ENCODE measurements at places on chromosomes 5 and 9.
A peak's percentile ranks its signal among the peaks of the same experiment; 100 is the strongest.

DNA sequence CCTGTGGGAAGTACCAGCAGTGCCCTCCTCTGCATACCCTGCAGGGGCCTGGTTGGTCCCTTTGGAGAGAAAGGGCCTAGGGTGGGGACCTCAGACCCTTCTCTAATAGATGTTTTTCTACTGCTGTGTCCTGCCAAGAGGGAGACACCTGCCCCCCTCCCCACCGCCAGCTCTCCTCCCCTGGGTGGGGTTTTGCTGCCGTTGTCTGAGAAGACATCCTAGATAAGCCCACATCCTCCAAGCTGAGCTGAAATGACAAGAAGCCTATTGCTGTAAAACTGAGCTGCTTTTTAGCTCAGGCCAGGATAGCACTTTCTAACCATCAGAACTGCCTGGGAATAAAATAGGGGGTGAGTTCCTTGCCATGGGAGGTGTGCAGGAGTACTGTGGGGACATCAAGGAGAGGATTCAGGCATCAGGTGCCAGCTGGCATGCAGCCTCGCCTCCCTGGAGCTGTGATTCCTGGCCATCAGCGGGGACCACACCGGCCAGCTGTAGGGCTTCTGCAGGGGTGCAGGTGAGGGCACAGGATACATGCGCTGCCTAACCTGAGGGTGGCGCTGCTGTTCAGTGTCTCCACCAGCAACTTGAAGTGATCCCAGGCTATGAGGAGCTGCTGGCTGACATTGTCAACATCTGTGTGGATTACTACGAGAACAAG lies 37.9 kb downstream of the CYFIP2 start:
- peak; percentile 33 for DNase-seq

GRCh38 chr9:101925498-101925897 lies 187.1 kb upstream of the GRIN3A start:
- DNase-seq: no peak

- DNase-seq: no peak
These were observed 45.1 kb upstream of the SUB1 start for GRCh38 chr5:32539981-32540845.

- DNase-seq: no peak
These were observed 72.8 kb downstream of the SLC1A1 start for GRCh38 chr9:4563105-4563504.

DNA sequence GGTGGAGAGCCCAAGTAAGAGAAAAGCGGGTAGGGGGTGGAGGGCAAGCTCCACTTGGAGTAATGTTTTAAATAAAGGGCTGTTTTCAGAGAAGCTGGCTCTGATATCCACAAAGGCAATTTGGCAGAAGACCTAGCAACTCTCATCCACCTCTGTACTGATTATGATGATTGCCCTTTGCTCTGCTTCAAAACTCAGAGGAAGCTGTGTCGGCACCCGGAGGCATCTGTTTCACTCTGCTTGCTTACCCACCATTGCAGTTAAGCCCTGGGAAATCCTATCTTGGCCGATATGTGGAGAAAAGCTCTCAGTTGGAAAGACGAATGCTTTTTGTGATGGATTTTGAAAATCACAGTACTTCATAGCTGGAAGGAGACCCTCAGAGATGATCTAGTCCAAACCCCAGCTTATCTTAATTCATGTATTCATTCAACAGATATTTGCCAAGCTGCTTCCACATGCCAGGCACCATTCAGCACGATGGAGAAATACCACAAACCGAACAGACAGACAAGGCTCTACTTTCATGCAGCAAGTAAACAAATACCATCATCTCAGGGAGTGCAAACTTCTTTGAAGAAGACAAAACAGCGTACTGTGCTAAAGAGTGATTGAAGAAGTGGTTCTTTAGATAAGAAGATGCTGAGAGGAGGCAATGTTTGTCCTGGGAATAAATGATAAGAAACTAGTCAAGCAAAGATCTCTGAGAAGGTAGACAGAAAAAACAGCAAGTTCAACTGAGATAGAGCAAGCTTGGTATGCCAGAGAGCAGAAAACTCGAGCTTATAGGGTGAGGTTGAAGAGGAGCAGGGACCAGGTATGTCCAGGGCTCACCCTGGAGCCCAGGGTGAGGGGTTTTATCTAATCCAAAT lies 140.4 kb upstream of the SPDL1 start:
- no peak for DNase-seq

- DNase-seq: no peak
These were observed 173.5 kb upstream of the ZNF608 start for GRCh38 chr5:124919747-124920525.

DNA sequence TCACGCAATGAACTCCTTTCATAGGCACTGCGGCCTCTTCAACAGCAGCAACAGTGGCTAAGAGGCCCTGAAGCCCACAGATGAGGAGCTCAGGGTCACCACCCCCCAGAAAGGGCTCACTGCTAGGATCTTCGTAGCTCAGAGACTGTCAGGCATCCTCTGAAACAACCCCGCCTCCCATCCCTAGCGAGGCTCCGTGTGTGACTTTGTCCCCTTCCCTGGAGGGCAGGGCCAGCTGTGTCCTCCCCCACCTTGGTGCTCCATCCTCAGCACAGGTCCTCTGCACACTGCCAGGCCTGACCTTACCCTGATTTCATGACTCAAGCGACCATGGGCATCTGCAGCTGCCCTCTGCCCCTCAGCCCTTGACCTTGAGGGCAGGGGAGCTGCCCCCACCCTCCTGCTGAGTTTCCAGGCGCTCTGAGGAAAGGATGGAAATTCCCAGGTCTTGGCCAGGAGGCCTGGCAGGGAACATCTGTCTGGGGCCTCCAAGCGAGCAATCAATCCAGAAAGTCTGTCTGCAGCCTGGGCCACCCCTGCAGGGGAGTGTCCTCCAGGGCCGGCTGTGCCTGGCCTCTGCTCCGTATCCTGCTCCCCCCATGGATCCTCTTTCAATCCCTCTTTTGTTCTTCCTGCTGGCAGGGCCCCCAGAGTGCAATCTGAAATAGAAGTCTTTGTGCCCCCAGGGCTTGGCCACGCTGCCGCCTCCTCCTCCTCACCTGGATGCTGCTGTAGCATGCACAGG lies 6.8 kb upstream of the IRX4 start:
- DNase-seq: no peak

- no peak for DNase-seq
These were observed 74.2 kb upstream of the ADCY2 start for GRCh38 chr5:7321724-7322123.

GRCh38 chr5:93278896-93279295 lies 302.1 kb downstream of the NR2F1-AS1 start:
- DNase-seq: no peak

- DNase-seq: no peak
These were observed 1587.7 kb upstream of the ACO1 start for GRCh38 chr9:30796764-30797163.

DNA sequence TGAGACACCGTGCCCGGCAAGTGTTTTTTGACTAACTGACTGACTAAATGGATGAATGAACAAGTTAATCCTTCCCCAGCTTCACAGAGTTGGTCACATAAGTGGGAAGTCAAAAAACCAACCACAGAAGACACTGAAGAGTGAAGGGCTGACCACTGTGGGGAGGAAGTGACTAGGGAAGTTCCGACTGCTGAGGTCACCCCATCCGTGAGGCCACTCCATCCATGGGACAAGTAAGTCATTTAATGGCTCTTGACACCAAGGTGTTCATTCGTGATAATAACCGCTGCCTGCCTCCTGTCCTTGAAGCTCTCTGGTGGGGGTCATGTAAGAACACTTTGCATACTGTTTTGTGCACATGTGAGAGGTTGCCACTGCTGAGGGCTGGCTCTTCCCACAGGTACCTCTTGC lies 22.2 kb upstream of the CXCL14 start:
- DNase-seq: no peak

- DNase-seq: no peak
These were observed 24.8 kb upstream of the ALDH1A1 start for GRCh38 chr9:72977670-72978069.

DNA sequence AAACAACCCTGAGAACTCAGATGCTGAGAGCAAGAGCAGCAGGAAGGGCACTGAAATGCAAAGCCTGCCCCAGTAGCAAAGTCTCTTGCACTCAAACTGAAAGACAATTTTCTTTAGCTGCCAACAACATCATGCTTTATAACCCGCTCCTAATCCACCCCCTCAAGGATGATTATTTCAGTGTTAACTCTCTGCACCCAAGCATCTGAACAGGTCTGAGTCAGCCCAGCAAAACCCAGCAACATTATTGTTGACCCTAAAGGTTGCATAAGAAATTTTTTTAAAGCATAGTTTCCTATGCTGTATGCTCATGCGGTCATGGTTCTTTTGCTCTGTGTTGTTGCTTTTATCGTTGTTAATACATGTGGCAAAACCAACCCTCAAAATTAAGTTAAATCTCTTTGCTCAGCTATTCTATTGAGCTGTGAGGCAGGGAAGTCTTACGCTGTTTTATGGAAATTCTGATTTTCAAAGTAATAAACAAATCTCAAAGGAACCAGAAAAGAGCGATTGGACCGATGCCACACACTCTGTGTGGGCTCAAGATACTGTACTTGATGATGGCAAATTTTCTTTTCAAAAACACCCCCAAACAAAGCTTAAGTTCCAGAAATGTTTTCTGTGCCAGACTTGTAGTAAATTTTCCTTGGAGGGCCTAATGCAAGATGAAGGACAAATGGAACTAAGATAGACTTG lies 440.6 kb upstream of the MPDZ start:
- no peak for DNase-seq

DNA sequence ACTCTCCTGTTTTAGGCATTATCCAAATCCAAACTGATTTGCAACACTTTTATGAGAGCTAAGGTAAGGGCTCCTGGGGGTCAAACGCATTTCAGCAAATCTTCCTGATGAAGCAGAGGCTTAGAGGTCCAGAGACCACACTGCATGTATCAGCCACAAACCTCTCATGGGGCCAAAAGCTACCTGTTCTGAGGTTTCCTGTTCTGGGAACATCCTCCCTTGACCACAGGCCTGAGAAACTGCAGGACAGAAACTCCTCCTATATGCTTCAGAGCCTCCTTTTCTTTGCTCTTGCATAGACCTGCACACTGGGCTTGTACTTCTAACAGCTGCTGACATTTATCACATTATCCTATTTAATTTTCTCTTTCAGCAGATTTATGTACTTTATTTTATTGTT lies 92.6 kb downstream of the OR2K2 start:
- no peak for DNase-seq

- DNase-seq: no peak
These were observed 72.5 kb downstream of the AMBP start for GRCh38 chr9:114005371-114006154.

DNA sequence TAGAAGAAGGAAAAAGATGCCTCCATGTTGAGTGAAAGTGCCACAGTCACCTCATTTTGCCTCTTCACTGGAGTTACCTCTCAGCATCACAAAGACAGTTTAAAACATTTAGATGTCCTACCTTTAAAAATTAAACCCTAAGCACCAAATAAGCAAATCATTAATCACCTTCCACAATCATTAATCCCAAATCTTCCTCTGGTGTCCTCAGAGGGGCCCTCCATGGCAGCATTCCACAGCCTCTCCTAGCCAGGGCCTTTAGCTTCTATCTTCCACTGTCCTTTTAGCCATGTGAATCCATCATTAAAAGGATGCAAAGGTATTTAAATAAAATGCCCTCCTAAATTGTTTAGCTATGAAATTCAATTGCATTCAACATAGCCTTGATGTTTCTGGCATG lies 310.8 kb downstream of the PDE4D start:
- no peak for DNase-seq

DNA sequence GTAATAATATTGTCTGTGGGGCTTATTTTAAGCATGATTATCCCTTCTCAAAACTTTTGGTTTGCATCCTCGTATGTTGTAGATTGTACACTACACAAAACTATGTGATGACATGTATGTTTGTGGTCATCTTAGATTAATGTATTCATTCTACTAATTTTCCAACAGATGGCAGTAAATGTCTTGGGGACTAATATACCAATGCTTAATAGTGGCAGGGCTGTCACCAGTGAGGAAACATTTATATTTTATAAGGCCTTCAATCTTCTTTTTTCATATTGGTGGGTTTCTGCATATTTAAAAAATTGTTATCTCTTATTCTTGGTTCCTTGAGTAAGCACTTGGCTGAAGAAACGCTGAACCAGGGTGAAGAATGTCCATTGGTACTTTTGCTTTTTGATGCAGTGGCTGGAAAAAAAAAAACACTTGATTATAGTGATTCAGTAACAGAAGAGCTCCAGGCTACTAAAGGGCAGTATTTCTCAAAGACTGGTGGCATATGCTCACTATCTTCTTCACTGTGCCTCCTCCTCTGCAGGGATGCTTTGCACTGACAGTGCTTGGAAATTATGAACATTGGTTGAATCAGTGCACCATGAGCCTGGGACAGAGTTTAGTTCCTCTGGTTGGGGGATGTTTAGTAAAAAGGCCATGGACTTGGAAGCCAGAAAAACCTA lies 530.3 kb downstream of the RASEF start:
- DNase-seq: no peak

DNA sequence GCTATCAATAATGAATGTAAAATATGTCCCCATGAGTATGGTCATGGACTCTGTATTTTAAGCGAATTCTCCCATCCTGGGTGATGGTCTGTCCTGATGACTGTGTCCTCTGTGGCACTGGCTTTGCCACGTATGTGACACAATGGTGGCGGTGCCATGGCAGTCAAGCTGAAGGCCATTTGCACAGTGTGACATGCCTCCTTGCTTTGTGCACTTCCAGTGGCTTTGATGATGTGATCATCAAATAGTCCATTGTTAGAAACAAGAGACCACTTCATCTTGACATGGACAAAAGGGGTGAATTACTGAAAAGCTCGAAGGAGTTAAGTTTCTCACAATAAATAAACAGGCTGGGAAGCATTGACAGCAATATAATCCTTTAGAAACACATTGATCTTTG lies 31.0 kb upstream of the PRRC1 start:
- no peak for DNase-seq

- no peak for DNase-seq
These were observed 117.5 kb upstream of the OTULINL start for GRCh38 chr5:14464096-14464495.

DNA sequence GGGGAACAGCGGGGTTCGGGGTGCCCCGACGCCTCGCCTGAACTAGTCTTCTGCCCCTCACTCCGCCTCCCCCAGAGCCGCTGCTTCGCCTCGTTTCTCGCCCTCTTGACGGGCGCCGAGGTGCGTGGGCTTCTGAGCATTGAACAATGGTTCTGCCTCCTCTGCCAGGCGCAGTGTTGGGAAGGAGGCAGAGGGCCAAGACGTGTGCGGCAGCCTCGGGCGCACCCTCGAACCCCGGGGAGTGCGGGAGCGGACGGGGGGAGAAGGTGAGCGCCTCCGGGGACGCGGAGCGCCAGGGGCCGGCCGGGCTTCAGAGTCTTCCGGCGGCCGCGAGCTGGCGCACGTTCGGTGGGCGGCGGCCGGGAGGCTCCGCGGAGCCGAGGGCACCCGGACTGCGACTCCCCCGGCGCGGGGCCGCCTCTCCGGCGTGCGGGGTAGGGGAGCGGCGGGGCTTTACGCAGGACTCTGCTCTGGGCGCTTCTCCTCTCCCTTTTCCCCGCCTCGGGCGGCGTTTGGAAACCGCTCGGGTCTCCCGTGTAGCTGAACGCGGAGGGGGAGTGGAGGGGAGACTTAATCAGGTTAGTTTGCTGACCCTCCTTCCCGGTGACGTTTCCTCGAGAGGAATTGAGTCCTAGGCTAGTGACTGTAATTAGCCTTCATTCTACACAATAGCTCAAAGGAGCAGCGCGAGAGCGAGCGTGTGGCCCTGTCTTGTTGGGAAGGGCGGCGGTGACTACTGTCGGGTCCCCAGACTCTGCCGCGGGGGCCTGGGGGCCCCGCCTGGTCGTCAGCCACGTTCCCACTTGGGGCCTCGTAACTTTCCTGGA lies 1.1 kb downstream of the VLDLR start:
- DNase-seq: peak; percentile 3

Measured in activated CD4-positive, alpha-beta T cell treated with anti-CD3 and anti-CD28 coated beads for 4 hours (primary cell).